Activated CD4-positive, CD25-positive, alpha-beta regulatory T cell (primary cell): ENCODE measurements at places on chromosomes 6 and 20.

GRCh38 chr6:139722530-139722929 is 348.1 kb upstream of the CITED2 start:
- no peak for DNase-seq

DNA sequence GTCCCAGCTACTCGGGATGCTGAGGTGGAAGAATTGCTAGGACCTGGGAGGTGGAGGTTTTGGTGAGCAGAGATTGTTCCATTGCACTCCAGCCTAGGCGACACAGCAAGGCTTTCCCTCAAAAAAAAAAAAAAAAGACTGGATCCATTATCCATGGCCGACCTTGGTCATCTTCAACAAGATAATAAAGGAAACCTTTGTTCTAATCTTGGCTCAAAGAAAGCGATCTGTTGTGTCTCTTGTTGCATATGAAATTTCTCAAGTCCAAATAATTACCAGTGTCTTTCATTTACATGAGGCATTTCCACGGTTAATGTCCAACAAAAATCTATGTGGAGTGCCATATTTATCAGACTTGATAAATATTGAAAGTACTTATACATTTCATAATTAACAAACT is 23.7 kb upstream of the KIF16B start:
- no peak for DNase-seq

GRCh38 chr20:51446656-51447055 is 95.9 kb downstream of the NFATC2 start:
- no peak for DNase-seq

GRCh38 chr6:104700371-104701185 is 159.1 kb downstream of the HACE1 start:
- DNase-seq: no peak

GRCh38 chr20:2602746-2603145 is 49.7 kb upstream of the NOP56 start:
- no peak for DNase-seq

- DNase-seq: no peak
Observed at GRCh38 chr6:165260462-165260861, 48.9 kb downstream of the C6orf118 start.

DNA sequence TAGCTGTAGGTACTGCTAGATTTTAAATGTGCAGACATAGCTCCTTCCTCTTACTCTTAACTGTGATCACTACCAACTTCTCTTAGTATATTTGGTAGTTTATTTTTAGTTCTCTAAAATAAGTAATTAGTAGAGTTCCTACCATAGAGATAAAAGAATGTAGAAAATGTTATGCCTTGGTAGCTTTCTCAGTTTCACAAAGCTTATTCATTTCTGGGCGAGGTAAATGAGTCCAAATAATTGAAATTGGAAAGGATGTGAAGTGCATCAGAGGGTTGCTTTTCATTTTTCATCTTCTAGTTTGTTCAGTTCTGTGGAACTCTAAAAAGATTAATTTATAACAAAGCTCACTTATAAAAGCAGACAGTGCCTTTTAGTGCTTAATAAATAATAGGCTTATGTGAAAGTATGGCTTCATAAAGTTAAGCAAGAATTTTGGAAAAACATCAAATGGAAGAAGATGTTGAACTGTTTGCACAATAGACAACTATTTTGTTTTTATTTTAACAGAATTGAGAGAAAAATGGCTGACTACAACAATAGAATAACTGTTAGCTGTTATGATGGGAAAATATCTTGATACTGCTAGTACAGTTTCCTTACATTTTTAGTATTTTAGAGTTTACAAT is 303.7 kb downstream of the UTRN start:
- DNase-seq: no peak

- DNase-seq: no peak
Observed at GRCh38 chr6:34576286-34576955, 20.3 kb upstream of the SPDEF start.

DNA sequence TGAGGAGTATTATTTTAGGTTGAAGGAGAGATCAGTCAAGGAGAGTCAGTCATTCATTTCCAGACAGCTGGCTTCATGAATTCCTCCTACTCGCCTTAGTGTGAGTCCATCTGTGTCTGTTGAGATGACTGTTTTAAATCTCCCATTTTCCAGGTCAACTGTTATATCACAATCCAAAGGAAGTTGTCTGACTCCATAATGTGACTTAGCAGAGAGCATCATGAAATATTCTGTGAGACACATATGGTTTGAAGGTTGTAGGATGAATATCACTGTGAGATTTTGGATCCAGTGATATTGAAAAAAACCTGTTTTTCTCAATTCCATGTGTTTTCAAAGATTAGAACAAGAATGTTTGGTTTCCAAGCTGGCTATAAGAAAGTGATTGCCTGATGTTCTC is 530.2 kb upstream of the MAN1A1 start:
- DNase-seq: no peak

DNA sequence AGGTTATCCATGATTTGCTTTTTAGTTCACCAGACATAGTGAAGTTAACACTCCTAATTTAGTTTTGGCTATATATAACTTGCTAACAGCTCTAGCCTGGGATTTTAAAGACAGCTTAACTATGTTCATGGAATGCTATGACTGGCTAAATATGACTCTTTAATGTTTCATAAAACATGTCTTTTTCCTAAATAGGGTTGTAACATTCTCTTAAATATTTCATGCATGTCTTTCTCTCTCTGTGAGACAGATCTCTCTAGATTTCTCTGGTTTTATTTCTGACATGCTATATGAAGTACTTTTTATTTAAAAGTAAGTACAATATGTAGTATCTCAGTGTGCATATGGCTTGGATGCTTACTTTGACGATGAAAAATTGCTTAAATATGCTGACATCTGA is 35.7 kb downstream of the MACROD2 start:
- DNase-seq: no peak

GRCh38 chr6:24766680-24767462 is 7.9 kb upstream of the GMNN start:
- DNase-seq: no peak

DNA sequence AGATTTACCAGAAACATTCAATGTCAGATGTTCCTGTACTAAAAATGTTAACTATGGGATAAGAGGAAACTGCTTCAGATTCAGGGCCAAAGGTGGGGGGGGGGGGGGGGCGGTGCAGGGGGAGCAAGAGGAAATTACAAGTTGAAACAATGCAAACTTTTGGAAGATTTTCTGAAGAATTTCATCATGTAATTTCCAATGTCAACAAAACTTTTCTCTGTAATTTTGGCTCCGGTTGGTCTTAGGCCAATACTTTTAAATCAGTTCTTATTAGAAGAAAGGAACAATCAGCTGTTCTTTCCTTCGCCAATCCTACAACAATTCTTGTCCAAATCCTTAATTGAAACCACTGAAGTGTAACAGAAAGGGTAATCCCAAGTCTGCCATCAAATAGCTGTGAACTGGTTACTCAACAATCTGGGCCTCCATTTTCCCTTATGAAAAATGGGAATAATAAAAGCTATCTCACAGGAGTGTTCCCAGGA is 13.1 kb downstream of the UQCC1 start:
- no peak for DNase-seq

DNA sequence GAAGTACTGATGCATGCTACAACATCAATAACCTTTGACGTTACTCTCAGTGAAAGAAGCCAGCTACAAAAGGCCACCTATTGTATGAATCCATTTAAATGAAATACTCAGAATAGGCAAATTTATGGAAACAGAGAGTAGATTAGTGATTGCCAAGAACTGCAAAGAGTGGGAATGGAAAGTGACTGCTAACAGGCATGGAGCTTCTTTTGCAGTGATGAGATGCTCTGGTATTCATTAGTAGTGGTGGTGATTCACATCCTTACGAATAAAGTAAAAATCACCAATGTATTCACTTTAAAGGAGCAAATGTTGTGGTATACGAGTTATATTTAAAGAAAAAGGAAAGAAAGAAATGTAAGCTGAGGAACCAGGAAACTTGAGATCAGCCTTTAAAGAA is 126.8 kb upstream of the SAMD5 start:
- DNase-seq: no peak

DNA sequence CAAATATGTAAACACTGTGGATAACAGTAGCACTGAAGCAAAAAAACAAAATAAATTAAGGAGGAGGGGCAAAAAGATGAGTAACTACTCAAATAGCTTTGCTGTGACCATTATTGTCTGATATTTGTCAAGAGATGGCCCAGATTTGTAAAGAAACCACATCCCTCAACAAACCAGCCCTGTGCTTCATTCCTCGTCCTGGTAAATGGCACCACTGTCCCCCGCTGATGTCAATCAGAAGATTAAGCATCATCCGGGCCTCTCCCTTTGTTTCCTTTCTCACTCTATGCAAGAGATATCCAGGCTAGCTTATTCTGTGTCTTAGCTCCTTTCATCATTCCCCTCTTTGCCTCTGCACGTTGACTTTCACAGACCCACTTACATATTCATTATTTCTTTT is 259.0 kb downstream of the SYNE1 start:
- DNase-seq: no peak

GRCh38 chr20:17026346-17026745 is 200.5 kb upstream of the PCSK2 start:
- no peak for DNase-seq
